COR-L47 (cell line): ENCODE measurements at places on chromosomes 1 and 21.

GRCh38 chr21:36122977-36123376 is 11.9 kb upstream of the CBR3 start:
- DNase-seq, result no peak

DNA sequence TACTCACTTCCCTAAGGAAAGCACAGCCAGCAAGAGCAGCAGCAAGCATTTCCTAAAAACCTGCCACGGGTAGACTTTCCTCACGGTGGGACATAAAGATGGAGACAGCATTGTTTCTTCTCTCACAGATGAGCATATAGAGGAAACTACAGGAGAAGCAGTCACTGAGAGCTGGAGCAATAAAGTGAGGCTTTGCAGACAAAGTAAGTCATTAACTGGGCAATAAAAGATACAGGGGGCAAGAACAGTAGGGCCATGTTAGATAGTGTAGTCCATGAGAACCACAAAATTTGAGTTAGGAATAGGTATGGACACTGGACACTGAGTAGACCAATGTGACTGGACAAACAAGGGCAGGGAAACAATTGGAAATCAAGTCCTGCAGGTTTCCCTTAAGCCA is 240.1 kb upstream of the NFIA start:
- no peak for DNase-seq

GRCh38 chr1:180173952-180174351 is 19.3 kb downstream of the QSOX1 start:
- no peak for DNase-seq

DNA sequence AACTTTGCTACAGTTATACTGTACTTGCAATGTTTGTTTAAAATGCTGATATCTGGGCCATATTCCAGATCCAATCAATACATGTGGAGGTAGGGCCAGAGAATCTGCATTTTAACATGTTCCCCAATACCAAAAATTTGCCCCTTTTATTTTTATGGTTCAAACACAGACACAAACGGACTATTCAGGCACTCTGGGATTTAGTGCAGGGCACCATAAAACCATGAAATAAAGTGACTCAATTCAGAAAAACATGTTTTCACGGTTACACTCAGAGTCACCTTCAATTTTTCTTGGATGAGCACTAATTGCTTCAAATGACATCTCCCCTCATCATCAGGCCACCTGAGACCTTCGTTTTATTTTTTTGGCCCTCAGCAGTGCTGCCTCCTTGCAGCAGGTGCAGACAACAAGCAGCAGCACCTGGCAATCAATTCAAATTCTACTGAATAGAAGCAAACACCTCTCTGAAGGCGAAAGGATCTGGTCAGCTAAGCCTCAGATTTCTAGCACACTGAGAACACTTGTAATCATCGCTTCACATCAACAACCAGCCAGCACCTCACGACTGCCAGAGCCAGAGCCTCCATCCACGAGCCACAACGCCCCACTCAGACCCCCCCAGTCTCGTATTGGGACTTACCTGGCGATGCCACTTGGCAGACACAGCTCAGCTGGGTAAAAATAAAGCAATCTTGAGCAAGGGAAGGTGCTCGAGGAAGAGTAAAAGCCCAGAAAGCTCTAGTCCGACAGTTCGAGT is 1.1 kb downstream of the ERO1B start:
- DNase-seq, result peak; percentile 63

DNA sequence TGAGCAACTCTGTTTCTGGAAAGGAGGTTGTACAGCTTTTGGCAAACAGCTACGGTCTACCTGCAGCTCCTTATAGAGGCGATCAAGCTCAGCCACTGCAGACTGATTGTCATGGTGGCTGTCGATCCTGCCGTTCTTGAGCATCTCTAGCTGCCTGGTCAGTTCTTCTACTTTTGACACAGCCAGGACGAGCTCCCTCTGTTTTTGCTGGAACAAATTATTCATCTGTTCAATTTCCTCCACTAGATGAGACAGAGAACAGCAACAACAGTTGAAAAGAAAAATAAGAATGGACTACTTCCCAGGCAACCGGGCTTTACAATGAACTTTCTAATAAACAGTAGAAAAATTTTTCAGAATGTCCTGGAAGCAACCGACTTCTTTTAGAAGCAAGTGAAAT is 42.5 kb downstream of the TP53BP2 start:
- DNase-seq, result no peak

- peak; percentile 83 for DNase-seq
Observed at GRCh38 chr1:15326691-15327588, 79.9 kb downstream of the FHAD1 start.

- DNase-seq, result no peak
Observed at GRCh38 chr1:238104752-238105151, 214.0 kb upstream of the ZP4 start.

DNA sequence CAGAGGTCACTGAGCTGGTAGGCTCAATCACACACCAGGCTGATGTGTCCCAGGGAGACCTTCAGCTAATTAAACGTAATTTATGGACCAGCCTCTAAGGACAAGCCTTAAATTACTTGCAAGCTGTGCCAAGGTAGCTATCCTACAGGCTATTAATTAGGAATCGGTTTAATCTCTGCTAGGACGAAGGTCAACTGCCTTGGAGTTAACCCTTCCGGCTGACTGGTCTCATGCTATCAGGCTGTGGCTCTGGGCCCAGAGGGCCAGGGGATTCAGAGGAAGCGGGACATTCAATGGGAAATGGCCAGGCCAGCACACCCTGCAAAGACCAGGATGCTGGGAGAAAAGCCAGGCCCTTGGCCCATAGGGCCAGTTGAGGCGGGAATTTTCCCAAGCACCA is 19.0 kb downstream of the DHRS3 start:
- no peak for DNase-seq

DNA sequence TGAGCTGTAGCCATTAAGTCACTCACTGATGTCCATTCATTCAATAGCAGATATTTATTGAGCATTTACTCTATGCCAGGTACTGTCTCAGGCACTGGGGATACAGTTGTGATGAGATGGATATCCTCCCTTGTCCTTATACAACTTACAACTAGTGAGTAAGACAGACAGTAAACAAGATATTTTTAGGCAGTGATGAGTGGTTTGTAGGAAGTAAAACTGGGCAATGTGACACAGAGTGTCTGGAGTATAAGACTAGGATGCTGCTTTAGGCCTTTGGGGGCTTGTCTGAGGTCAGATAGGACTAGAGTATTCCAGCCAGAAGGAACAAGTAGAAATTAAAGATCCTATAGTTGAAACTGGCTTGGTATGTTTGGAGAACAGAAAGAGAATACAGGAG is 41.4 kb downstream of the NOS1AP start:
- DNase-seq, result no peak

DNA sequence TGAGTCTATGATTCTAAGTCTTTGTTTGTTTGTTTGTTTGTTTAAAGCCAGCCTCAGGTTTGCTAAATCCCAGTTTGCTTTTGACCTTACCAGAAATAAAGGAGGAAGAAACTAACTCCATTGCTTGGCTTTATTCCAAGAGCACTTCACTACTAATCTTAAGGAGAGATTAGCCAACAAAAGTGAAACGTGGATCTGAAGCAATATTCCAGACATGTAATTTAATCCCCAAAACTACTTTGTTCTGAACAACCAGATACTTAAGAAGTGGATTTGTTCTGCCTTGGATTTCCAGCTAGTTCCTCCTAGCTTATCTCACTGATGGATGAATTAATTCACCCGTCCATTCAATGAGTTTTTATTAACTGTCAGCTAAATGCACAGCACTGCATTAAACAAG is 15.9 kb upstream of the CEP350 start:
- DNase-seq, result no peak

DNA sequence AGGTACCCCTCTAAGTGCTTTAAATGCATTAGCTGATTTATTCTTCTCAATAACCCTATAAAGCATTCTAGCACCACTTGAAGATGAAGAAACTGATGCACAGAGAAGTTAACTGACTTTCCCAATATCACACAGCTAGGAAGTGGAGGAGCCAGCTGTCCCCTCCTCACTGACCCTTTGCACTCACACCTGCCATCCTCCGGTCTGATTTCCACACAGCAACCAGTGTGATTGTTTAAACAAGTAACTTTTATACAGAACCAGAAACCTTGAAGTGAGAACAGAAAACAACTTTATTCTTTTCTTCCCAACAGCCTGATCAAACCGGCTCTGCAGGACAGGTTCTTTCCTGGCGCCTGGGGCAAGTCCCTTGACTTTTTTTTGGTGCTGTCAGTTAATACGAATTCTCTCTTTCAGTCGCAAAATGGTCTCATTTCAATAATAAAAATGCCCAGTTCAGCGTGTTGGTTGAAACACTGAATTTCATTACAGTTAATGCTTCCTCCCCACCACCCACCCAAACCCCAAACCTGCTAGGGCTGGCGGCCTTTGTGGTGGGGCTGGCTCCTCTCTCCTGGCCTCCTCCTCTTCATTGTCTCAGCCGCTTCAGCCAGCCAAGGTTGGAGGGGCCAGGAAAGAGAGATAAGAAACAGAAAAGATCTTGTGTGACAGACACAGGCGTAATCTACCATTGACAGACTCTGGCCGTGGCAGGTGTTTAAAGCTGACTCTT is 26.4 kb upstream of the EEIG2 start:
- no peak for DNase-seq

DNA sequence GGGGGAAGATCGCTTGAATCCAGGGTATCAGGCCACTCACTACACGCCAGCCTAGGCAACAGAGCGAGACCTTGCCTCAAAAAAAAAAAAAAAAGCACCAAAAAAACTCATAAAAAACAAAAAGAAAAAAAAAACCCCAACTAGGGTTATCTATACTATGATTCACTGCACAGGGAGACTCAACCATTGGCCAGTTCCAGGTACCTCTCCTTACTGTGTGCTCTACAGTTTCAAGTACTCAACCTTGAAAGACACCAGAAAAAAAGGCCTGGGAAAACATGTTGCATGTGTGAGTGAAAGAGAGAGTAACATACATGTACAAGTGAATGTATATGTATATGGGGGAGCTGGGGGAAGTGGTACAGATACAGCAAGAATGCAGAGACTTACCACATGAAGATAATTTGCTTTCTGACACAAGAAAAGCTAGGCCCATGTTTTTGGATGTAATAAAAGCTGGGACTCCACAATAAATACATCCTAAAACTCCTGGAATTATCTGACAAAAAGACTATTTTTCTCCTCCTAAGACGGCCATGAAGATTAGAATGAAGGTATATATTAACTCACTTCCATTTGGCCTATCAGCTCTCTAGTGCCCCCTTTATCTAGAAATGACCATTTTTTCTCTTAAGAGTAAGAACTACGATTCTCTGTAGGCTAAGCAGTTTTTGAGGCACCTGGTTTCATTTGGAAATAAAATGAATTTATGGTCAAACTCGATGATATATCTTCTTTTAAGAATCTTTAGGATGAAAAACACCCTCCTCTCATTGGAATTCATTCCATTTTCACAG is 52.2 kb downstream of the SLC27A3 start:
- DNase-seq, result no peak

DNA sequence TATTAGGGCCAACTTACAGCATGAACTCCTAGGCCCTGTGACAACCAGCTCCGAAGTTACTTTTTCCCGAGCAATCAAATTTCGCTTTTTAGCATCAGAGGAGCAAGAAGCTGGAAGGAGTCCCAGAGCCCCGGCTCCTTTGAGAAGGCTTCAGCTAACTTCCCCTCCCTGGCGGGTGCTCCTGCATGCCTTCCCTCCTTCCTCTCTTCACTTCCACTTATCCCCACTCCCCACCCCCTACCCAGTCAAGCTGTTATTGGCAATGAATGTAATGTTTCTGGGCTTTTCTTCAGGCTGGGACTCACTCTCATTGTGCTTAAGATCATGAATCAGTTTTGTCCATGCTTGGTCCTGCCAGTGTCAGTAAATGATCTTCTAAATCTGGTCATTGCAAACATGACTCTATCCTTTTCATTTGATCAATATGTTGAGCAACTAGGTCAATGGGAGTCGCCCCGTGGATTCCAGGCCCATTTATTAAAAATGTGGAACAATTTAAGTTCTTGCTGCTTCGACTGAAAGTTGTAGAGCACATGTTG is 94.5 kb upstream of the TSPAN2 start:
- no peak for DNase-seq

DNA sequence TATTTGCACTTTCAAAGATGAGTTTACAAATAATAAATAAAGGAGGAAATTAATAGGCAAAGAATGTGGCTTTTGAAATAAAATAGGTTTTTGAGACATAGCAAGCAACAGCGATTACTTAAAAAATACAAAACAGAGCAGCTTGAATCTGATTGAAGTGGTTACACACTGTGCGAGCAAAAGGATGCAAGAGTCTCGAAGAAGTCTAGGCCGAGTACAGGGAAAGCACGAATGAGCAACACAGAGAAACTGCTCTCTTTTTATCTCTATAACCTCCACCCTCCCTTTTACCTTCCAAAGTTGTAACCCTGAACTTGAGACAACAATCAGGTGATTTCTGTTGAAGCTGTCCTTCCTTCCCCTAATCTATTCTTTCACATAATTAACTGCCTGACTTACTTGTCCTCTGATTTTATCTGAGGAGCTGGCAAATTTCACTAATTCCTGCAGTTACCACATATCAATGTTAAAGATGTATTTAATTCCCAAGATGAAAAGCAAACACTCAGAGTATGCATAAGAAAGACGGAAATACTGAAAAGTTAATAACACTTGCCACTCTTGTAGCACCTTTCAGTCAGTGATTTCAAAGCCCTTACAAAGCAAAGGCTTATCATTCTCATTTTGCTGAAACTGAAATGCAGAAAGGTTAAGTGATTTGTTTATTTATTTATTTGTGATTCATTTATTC is 1030.1 kb downstream of the ADGRL2 start:
- DNase-seq, result no peak

DNA sequence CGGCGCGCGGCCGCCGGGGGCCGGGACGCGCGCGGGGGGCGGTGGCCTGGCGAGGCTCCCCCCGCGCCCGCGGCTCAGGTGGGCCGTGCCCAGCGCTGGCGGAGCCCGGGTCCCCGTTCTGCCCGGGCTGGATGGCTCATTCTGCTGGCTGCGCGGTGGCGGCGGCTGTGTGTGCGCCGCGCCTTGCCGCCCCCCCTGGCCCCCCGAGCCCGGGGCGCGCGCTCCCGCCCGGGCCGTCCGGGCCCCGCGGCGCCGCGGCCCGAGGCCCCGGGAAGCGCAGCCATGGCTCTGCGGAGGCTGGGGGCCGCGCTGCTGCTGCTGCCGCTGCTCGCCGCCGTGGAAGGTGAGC is at the start of gene EPHB2:
TSS of gene EPHB2 (plus strand) at position 139 of the 349 bp plus-strand sequence. CDS start at position 283, 144 bp downstream.
- DNase-seq, result peak; percentile 34

- no peak for DNase-seq
Observed at GRCh38 chr1:9120312-9120958, 8.5 kb downstream of the GPR157 start.

- DNase-seq, result no peak
Observed at GRCh38 chr1:20648438-20648837, 12.7 kb downstream of the DDOST start.

GRCh38 chr1:169571450-169571849 is 14.8 kb downstream of the F5 start:
- no peak for DNase-seq

DNA sequence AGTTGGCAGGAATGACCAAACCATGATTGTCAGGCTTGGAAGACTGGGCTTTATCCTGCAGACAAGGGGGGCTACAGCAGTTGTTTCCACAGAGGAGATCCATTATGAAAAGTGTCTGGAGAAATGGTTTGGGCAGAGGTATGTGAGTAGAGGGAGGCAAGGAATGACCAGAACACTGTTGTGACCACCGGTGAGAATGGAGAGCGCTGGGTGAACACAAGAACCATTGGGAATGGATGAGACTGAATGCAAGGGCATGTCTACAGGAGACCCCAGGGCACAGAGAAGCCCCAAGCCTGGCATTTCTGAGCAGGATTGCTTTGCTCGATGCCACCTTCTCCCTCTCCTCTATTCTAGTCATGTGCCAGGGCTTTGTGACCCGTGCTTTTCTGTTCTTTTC is 125.1 kb downstream of the CACNA1E start:
- no peak for DNase-seq
